ENCODE measurements at places on chromosomes 6 and 20. TPM values are rescaled to one million over a fixed set of nuclear protein-coding genes. Genes with fewer than 3 reads are reported as not detected.

DNA sequence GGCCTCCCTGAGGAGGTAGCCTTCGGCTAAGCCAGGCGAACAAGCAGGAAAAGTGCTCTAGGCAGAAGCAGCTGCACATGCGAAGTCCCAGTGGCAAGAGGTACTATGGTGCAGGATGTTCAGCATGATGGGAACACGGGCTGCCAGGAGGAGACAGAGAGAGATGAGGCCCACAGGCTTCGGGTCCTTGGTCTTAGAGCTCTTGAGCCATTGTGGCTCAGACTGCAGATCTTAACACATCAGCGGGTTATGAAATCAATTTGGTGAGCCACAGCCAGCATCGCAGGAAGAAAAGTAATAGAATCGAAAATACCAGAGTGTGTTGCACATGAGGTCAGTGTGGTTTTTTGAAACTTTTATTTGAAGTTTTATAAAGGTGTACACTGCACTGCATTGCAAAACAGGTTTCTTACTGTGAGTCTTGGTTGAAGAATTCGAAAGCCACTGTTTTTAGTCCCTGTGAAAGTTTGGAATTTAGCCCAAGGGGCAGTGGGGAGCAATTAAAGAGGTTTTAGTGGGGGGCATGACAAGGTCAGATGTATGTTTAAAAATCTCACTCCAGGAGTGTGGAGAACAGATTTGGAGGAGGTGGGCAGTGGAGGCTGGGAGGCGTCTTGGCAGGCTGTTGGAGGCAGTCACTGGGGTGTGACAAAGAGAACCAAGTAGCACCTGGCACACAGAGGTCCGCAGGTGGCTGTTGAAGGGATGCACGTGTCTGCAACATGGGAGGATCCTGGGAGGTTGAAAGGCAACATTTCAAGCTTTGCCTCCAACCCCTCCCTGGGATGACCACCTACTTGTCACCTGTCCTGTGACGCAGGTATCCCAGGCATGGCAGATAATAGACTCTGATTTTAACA, 69.3 kb downstream of the EYA2 start:
- peaks cover 62% of the 10 kb centered on the region for H3K4me1 ChIP-seq
- H3K27me3 ChIP-seq: no peaks in the 10 kb centered on the region
- H3K36me3 ChIP-seq: no peaks in the 10 kb centered on the region
- peak; percentile 94 for DNase-seq
- H3K27ac ChIP-seq: peak overlapping the region; percentile 96

GRCh38 chr6:53437557-53438202, 88.9 kb upstream of the ELOVL5 start:
- no peaks in the 10 kb centered on the region for H3K4me1 ChIP-seq
- peak; percentile 32 for DNase-seq
- no peaks in the 10 kb centered on the region for H3K36me3 ChIP-seq
- H3K27me3 ChIP-seq: no peaks in the 10 kb centered on the region

- no peak overlapping the region for H3K4me3 ChIP-seq
- H3K27me3 ChIP-seq: no peaks in the 10 kb centered on the region
- no peaks in the 10 kb centered on the region for H3K4me1 ChIP-seq
- H3K27ac ChIP-seq: no peak overlapping the region
- DNase-seq: no peak
- no peaks in the 10 kb centered on the region for H3K36me3 ChIP-seq
These were observed 52.9 kb downstream of the NOX3 start for GRCh38 chr6:155402656-155403304.

GRCh38 chr20:33124261-33124660, 43.7 kb upstream of the BPIFA2 start:
- no peak for DNase-seq
- H3K4me3 ChIP-seq: no peak overlapping the region
- H3K36me3 ChIP-seq: no peaks in the 10 kb centered on the region
- H3K27me3 ChIP-seq: no peaks in the 10 kb centered on the region

- no peak for DNase-seq
- no peaks in the 10 kb centered on the region for H3K27me3 ChIP-seq
- no peak overlapping the region for H3K27ac ChIP-seq
These were observed 158.8 kb downstream of the KIF6 start for GRCh38 chr6:39566456-39566855.

GRCh38 chr20:58751979-58752378, 59.4 kb downstream of the NPEPL1 start:
- no peaks in the 10 kb centered on the region for H3K4me1 ChIP-seq
- no peak overlapping the region for H3K27ac ChIP-seq
- H3K4me3 ChIP-seq: no peak overlapping the region

DNA sequence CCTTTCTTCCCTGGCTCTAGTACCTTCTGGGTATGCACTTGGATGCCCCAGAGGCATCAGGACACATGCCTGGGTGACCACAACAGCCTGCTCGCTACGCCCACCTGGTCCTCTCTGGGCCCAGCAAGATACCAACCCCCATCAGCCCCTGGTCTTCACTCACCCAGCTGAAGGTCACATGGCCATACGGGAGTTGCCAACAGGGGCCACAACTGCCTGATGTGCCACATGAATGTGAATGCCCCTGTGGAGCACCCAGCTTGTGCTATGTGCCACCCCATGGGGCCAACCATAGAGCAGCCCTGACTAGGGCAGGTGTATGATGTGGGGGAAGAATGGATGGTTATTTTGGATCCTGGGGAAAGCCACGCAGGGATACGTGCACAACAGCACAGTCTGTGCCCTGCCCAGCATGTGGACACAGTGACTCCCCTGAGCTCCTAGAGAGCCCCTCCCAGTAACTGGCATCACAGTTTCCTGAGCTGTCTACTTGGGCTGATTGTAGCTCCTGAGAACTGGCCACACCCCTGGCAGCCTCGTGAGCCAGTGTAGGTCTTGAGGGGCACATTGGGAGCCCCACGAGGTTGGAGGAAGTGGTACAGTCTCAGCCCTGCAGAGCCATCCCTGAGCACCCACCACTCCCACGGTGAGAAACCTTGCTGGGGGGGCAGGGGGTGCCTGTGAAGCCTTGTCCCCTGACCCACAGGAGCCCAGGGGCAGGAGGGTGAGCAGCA, 10.5 kb upstream of the PCMTD2 start:
- DNase-seq: no peak
- no peaks in the 10 kb centered on the region for H3K27me3 ChIP-seq
- no peaks in the 10 kb centered on the region for H3K36me3 ChIP-seq

IL17A gene
- total RNA-seq: not detected

KCNB1 gene
- 0.50 TPM for total RNA-seq

Measured in thyroid gland (tissue), 4 donors.